Neural crest cell (in vitro differentiated cells): ENCODE measurements at places on chromosomes 6 and 20. TPM values are rescaled to one million over a fixed set of nuclear protein-coding genes. Genes with fewer than 3 reads are reported as not detected.

DNA sequence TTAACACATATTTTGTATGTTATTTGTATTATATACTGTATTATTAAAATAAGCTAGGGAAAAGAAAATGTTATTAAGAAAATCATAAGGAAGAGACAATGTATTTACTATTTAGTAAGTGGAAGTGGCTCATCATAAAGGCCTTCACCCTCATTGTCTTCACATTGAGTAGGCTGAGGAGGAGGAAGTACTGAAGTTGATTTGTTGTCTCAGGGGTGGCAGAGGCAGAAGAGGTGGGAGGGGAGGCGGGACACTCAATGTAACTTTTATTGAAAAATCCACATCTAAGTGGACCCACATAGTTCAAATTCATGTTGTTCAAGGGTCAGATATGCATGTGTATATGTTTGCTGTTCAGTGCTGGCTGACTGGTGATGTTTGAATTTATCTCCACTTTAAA lies 210.2 kb upstream of the CITED2 start:
- no peaks in the 10 kb centered on the region for H3K36me3 ChIP-seq
- H3K4me3 ChIP-seq = no peak overlapping the region
- H3K4me1 ChIP-seq = peaks cover 29% of the 10 kb centered on the region
- no peaks in the 10 kb centered on the region for H3K27me3 ChIP-seq
- no peak for DNase-seq

GRCh38 chr20:57503035-57503658 lies 21.8 kb downstream of the CTCFL start:
- no peak overlapping the region for H3K4me3 ChIP-seq
- no peak overlapping the region for H3K27ac ChIP-seq
- H3K27me3 ChIP-seq = peaks cover 22% of the 10 kb centered on the region
- no peak for DNase-seq

DNA sequence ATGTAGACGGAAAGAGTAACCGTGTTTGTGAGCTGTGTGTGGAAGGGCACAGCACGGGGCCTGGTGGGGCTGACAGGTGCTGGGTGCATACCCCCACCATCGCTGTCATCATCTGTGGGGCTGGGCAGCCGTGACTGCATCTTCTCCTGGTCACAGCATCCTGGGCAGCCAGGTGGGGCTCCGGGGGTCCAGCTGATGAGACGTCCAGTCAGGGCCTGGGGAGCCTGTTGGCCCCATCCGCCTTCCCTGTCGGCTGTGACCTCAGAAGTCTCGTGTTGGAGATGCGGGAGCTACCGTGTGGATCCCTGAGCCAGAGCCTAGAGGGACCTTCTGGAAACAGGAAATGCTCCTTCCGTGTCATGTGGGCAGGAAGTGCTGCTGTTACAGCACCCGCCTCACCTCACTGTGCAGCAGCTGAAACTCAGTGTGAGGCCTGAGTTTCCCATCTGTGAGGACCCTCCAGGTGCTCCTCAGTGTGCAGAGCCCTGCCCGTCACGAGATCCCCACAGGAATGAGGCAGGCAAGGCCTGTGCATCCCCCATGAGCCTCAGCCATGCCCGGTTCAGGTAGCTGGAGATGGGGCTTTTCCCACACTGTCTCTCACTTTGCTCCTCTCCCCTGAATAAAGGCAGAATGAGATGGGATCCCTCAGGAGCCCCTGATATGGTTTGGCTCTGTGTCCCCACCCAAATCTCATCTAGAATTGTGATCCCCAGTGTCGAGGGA lies 108.7 kb downstream of the ERMARD start:
- H3K27ac ChIP-seq = peak overlapping the region; percentile 50
- DNase-seq = no peak
- H3K4me3 ChIP-seq = no peak overlapping the region
- H3K36me3 ChIP-seq = no peaks in the 10 kb centered on the region

DNA sequence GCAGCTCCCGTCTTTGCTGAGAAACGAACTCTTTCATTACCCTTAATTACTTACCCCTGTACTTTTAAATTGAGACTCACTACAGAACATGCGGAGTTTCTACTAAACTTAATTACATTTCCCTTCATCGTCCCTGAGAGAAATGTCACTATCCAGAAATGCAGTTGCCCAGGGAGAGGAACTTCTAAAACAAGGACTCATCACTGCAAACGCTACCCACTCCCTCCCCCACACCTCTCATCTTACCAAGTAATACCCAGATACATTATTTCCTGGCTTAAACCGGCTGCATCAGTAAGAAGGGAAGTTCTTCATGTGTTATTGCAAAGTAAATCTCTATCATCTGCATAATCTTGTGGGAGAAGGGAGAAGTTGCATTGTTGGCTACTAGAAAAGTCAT lies 138.3 kb downstream of the IPCEF1 start:
- no peak for DNase-seq
- H3K27ac ChIP-seq = no peak overlapping the region
- H3K4me1 ChIP-seq = peaks cover 15% of the 10 kb centered on the region
- H3K4me3 ChIP-seq = no peak overlapping the region
- H3K36me3 ChIP-seq = no peaks in the 10 kb centered on the region

- DNase-seq = no peak
- no peak overlapping the region for H3K4me3 ChIP-seq
- no peaks in the 10 kb centered on the region for H3K36me3 ChIP-seq
Observed at GRCh38 chr6:101722991-101723579, 329.6 kb downstream of the GRIK2 start.

DNA sequence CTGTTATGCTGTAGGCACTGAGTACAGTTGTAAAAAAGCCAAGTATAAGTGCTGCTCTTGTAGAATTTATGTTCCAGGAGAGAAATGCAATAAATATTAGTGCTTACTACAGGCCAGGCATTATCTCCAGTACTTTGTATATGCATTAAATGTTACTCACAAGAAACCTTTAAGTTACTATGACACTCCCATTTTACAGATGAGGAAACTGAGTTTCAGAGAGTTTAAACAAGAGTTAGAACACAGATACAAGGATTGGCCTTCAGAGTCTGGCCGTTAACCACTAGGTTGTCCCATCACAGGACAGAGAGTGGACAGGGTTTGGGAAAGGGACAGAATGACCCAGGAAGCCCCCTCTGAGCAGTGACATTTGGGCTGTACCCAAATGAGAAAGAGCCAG lies 274.4 kb downstream of the ZNF217 start:
- no peak overlapping the region for H3K27ac ChIP-seq
- H3K4me1 ChIP-seq = peaks cover 22% of the 10 kb centered on the region
- H3K27me3 ChIP-seq = peaks cover 22% of the 10 kb centered on the region
- H3K4me3 ChIP-seq = no peak overlapping the region

- H3K36me3 ChIP-seq = no peaks in the 10 kb centered on the region
- no peaks in the 10 kb centered on the region for H3K27me3 ChIP-seq
- DNase-seq = no peak
- H3K4me1 ChIP-seq = peaks cover 4% of the 10 kb centered on the region
- H3K4me3 ChIP-seq = no peak overlapping the region
Observed at GRCh38 chr6:149429427-149430360, 29.6 kb downstream of the SUMO4 start.

DNA sequence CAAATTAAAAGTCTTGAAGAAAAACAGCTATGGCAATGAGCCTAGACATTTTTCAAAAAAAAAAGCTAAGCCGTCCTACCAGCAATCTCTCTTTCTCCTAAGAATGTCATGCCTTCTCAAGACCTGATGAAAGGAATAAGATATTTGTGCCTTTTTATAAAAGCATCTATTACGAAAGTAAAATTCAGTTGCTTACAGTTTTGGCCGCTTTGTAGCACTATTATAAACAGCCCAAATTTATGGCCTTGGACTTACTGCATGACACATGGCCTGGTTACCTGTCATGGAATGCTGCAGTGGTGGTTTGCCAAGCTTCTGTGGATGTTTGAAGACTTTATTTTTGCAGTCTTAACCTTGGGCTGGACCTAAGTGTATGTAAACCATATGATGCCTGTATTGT lies 22.2 kb upstream of the VAPB start:
- peaks cover under 1% of the 10 kb centered on the region for H3K36me3 ChIP-seq
- H3K4me1 ChIP-seq = peaks cover 6% of the 10 kb centered on the region
- H3K27ac ChIP-seq = no peak overlapping the region

GRCh38 chr6:2942914-2943563 lies 28.3 kb downstream of the SERPINB6 start:
- no peak overlapping the region for H3K4me3 ChIP-seq
- no peaks in the 10 kb centered on the region for H3K4me1 ChIP-seq
- no peak overlapping the region for H3K27ac ChIP-seq
- H3K27me3 ChIP-seq = peaks cover 3% of the 10 kb centered on the region

GRCh38 chr20:63765902-63766301 lies 26.3 kb downstream of the SLC2A4RG start:
- H3K27ac ChIP-seq = no peak overlapping the region
- H3K4me3 ChIP-seq = no peak overlapping the region
- no peaks in the 10 kb centered on the region for H3K27me3 ChIP-seq
- no peak for DNase-seq
- H3K4me1 ChIP-seq = no peaks in the 10 kb centered on the region

- H3K4me3 ChIP-seq = no peak overlapping the region
- H3K4me1 ChIP-seq = no peaks in the 10 kb centered on the region
Observed at GRCh38 chr6:110626442-110626841, 150.0 kb upstream of the SLC22A16 start.

DNA sequence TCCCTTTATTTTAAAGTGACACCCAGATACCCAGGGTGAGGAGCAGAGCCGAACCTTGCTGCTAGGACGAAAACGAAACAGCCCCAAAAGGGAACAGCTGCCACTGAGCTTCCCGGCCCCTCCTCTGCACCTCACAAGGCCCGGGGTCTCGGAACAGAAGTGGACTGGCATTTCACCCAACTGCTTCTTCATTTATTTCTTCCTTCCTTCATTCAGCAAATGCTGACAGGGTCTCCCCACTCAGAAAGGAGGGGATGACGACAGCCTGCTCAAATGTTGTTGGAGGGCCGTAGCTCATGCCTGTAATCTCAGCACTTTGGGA lies 220.3 kb downstream of the PREX1 start:
- no peaks in the 10 kb centered on the region for H3K27me3 ChIP-seq
- H3K4me3 ChIP-seq = no peak overlapping the region
- no peaks in the 10 kb centered on the region for H3K36me3 ChIP-seq
- DNase-seq = no peak

Gene LINC00237
- total RNA-seq = not detected in 2 replicates

Gene LY6G6F
- not detected in 2 replicates for total RNA-seq

Gene NMBR
- 0.35 TPM in 1 of 2 replicates, not detected in the other for total RNA-seq

Gene TRIM38
- total RNA-seq = 0.77 and 0.80 TPM in 2 replicates

Gene GDAP1L1
- 10.0 and 10.9 TPM in 2 replicates for total RNA-seq
